Cardiac fibroblast (primary cell): ENCODE measurements at places on chromosomes 11 and 22.

GRCh38 chr11:88535916-88536547 lies 198.5 kb upstream of the CTSC start:
- DNase-seq: peak; percentile 92

DNA sequence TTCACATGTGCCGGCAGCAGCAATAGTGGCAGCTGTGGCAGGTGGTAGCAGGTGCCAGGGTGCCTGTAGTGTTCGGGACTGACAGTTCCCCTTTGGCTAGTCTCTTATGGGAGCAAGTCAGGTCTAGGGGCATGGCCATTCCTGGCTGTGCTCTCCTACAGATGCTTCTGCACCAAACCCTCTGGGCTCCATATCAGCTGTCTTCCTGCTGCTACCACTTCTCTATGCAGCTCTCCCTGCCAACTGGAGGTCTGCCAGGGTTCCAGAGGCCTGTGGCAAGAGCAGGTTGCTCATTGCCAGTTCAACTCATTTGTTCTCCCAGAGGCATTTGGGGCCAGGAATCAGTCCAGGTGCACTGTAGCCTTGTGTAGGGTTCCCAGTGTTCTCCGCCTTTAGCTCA lies 473.7 kb downstream of the JRKL start:
- no peak for DNase-seq

DNA sequence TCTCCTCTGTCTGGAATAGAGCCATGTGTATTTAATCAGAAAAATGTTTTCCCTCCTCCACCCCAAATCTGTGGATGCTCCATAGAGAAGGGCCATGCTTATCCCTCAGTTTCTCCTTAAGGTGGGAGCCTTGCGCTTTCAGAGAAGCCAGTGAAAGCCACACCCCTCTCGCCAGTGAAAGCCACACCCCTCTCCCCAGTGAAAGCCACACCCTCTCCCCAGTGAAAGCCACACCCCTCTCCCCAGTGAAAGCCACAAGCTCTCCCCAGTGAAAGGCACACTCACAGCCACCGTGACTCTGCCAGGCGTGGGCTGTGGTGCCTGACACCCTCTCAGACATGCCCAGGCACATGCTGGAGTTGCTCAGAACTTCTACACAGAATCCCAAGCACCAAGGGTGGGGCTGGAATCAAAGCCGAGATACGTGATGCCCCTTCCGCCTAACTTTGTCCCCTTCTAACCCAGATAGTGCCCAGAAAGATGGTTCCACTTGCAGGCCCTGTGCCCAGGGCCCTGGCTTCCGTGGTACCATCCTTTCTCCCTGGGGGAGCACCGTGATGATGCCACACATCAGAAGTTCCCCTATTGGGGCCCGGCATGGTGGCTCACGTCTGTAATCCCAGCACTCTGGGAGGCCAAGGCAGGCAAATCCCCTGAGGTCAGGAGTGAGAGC lies 16.5 kb upstream of the PRR5 start:
- peak; percentile 59 for DNase-seq

DNA sequence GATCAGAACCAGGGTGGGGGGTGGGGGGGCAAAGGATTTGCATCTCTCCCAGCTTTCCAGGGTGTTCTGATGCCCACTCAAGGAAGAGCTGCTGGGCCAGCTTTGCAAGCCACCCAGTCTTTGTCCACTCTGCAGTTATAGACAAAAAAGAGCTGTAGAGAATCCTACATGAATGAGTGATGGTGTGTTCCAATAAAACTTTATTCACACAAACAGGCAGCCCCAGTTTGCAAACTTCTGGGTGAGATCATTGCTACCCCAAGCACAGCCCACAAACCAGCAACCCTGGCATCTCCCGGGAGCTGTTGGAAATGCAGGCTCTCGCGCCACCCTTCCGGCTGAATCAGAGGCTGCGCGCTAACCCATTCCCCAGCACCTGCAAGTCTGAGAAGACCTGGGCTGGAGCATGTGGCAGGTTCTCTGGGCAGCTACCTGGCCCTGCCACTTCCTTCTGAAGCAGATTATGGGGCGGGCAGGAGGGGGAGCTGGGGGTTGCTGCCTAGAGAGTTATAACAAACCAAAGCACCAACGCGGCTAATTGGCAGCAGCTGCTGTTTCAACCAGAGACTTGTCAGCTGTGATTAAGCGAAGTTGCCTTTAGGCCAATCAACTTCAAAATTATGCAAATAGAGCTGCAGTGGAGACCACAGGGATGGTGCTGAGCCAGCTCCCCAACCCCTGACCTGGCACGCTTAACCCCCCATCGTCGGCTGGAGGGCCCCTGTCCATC lies 3.8 kb upstream of the SHISAL1 start:
- no peak for DNase-seq

DNA sequence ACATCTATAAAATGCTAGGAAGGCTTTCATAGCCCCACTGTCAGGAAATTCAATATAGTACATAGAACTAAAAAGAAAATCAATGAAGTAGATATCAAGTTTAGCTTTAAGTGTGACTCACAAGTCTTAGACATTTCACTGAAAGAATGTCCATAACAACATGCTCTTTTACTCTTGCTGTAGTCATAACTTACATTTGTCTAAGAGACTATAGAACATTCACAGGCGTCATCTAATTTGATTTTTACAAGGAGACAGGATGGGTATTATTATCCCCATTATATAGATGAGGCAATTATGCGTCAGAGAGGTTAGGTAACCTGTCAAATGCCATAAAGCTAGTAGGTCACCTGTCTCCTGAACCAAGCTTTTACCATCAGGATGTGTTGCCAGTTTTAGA lies 36.9 kb downstream of the BDNF start:
- no peak for DNase-seq

DNA sequence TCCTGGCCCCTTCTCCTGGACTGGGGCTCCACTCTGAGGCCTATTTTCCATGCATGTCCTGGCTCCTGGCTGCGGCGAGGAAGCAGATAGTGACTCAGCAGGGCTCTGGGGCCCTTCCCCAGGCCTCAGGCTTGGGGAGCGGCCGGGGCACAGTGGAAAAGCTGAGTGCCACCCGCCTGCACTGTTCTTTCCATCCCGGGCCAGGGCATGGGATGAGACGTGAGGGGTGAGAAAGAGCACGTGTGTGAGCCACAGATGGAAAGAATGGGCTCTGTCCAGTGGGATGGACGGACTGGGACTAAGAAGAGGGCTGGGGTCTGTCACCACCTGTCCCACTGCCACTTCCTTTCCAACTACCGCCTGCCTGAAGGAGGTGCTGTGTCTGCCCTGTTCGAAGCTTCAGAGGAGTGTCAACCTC lies 12.8 kb downstream of the SLC37A2 start:
- no peak for DNase-seq

- no peak for DNase-seq
These were observed 10.8 kb upstream of the WEE1 start for GRCh38 chr11:9562716-9563115.

- peak; percentile 43 for DNase-seq
These were observed 187.9 kb downstream of the ETS1 start for GRCh38 chr11:128399251-128400121.

DNA sequence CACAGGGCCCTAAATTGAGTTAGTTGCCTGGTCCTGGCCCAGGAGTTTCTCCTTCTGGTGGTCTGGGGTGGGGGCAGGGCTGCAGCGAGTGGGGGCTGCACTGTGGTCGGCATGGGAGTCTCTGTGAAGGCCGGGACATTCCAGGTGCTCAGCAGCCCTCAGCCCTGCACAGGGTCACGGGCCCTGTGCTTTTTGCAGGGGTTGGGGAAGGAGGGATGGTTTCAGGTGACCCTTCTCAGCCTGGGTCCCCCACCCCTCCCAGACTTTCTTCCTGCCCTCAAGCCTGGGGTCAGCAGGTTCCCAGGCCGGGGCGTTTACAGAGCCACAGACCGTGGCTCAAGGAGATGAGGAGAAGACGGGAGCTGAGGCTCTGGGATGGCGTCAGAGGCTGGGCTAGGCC lies 7.8 kb downstream of the EMID1 start:
- no peak for DNase-seq

GRCh38 chr22:32887324-32887980 lies 85.9 kb downstream of the TIMP3 start:
- no peak for DNase-seq

- DNase-seq: no peak
These were observed 42.2 kb downstream of the PPFIA1 start for GRCh38 chr11:70312401-70313357.

DNA sequence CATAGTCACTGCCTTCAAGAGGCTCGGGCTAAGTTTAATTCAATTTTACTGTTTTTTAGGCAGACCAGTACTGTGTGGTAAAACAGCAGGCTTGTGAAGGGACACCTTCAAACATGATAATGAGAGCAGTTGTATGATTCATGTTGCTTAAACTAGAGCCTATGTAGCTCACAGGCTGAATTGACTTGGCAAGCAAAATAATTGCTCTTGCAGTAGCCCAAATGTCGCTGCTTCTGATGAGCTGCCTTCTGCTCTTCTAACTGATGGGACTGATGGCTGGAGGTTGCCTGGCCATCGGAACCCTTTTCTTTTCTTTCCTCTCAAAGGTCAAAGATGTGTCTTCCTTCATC lies 137.6 kb downstream of the MAML2 start:
- no peak for DNase-seq

GRCh38 chr11:86443415-86443814 lies 68.7 kb downstream of the CCDC81 start:
- DNase-seq: no peak

GRCh38 chr11:94196363-94196762 lies 67.7 kb downstream of the PANX1 start:
- no peak for DNase-seq
